GM13976 (cell line): ENCODE measurements at places on chromosomes 7 and 10.
A peak's percentile ranks its signal among the peaks of the same experiment; 100 is the strongest.

GRCh38 chr7:20954711-20955619 lies 168.3 kb upstream of the SP8 start:
- no peak for DNase-seq

- DNase-seq, result no peak
These were observed 16.4 kb upstream of the PDZD8 start for GRCh38 chr10:117391436-117392205.

DNA sequence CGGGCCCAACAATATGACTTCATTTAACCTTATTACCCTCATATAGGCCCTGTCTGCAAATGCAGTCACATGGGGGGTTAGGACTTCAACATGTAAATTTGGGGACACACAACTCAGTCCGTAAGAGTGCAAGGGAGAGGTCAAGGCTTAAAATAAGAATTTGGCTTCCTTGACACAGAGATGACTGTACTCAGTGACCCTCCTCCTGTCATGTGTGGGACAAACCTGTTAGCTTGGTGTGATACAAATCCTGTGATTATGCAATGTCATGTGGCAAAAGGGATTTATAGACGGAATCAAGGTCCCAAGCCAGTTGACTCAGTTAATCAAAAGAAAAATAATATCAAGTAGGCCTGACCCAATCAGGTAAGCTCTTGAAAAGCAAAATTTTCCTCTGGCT lies 25.9 kb upstream of the GTPBP4 start:
- DNase-seq, result no peak

DNA sequence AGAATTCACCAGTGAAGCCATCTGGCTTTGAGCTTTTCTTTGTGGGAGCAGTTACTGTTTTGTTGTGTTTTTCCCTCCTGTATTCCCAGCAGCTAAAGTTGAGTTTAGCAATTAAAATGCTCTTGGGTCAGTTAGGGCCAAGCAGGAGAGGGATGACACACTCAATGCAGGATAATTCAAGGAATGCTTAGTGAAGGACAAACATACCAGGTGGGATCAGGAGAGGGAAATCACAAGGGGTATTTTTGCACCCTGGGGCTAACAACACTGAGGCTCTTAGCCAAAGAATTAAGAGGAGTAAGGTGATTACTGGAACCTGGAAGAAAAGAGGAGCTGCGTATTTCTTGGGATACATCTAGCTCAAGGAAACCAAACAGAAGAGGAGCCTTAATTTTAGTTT lies 82.4 kb upstream of the KCND2 start:
- no peak for DNase-seq

DNA sequence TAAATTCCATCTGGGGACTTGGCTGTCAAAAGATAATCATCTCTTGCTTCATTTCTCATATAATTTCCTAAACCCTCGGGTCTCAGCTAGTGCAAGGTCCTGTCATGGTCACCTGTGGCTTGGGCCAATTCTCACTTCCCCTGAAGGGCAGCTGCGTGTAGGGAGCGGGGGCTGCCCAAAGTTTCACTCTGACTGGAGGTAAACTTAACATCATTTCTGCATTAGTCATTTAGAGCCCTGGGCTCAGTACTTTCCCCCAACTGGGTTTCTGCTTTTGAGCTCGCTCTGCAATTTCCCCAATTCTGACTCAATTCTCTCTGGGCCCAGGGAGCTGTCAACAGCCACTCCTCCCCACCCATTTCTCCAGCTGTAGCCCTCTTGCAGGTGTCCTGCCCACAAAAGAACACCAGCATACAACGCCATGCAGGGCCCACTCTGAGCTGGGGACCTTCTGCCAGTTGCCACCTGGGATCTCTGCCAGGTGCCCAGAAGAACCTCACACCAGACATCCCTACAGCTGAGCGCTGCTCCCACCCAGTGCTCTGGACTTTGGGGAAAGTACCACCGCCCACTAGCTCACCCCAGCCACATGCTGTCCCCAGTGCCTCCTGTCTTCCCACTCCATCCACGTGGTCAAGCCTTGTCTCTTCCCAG lies 37.9 kb downstream of the VOPP1 start:
- peak; percentile 86 for DNase-seq

- DNase-seq, result no peak
These were observed 105.8 kb downstream of the GPR158 start for GRCh38 chr10:25280573-25280972.

- peak; percentile 71 for DNase-seq
These were observed 26.2 kb upstream of the RASGEF1A start for GRCh38 chr10:43292755-43293676.

DNA sequence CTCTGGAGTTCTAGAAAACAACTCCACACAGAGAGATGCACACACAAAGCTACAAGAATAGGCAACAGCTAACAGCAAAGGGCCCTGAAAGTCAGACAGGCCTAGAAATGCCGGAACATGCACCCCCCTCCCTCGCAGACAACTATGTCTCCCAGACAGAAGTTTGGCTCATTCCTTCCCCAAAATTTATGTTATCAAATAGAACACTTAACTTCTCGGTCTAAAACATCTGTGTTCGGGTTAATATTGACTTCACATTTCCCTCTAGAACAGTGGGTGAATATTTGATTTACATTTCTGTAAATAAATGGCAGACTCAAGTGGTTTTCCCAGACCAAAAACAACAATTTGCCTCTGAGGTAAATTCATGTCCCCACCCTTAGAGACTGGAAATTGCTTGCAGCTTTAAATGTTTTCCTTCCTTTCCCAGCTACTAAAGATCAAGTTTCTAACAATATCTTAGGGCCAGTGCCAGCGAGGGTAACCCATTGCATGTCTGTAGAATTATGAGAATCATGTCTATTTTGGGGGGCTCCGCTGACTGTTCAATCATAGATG lies 92.5 kb upstream of the INHBA start:
- no peak for DNase-seq

- no peak for DNase-seq
These were observed 89.6 kb downstream of the CACNB2 start for GRCh38 chr10:18229826-18230225.

- DNase-seq, result no peak
These were observed 36.1 kb upstream of the CUL1 start for GRCh38 chr7:148662646-148663045.

DNA sequence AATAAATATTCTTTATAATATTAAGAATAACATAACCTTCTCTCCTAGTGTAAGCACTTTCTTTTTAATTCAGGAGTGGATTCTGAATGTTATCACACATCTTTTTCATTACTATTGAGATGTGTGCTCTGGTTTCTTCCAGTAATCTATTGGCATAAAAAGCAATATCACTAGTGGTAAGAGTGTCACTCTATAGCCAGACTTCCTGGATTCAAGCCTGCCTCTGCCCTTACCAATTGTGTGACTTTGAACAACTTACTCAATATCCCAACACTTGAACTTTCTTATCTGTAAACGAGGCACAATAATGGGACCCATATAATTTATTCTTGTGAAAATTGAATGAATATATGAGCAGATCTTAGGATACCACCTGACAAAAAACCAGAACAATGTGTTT lies 71.0 kb downstream of the SEM1 start:
- DNase-seq, result no peak

DNA sequence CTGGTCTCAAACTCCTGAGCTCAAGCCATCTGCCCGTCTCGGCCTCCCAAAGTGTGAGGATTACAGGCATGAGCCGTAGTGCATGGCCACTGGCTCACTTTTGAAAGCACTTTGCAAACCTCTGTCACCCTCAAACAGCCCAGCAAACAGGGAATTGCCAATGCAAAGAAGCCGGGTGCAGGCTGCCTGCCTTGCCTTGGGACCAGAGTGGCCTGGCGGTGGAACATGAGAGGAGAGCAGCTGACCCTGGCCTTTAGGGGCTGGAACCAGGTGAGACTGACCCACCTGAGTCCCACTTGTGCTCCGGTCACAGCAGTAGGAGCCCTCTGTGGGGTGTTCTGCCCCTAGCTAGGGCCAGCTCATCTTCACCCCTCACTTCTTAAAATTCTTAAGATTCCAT lies 237.1 kb upstream of the GALNT17 start:
- no peak for DNase-seq
